ENCODE measurements at places on chromosomes 7 and 10.

- peak; percentile 97 for DNase-seq
Measured at GRCh38 chr7:100489824-100490223, 6.1 kb downstream of the NYAP1 start.

DNA sequence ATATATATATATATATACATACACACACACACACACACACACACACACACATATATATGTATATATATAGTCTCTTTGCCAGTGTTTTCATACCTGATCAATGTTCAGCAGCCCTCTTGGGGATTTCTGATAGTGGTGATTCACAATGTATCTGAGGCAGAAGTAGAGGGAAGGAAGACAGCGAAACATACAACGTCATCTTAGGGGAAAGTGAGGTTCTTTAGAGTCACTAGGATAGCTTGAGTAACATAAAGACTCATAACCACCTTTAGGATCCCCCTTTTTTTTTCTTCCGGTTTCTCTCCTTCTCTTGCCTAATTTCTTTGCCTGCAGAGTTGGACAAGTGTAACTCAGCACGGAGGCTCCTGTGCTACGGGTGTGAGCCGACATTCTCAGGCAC, 56.6 kb downstream of the PODXL start:
- no peak for DNase-seq

DNA sequence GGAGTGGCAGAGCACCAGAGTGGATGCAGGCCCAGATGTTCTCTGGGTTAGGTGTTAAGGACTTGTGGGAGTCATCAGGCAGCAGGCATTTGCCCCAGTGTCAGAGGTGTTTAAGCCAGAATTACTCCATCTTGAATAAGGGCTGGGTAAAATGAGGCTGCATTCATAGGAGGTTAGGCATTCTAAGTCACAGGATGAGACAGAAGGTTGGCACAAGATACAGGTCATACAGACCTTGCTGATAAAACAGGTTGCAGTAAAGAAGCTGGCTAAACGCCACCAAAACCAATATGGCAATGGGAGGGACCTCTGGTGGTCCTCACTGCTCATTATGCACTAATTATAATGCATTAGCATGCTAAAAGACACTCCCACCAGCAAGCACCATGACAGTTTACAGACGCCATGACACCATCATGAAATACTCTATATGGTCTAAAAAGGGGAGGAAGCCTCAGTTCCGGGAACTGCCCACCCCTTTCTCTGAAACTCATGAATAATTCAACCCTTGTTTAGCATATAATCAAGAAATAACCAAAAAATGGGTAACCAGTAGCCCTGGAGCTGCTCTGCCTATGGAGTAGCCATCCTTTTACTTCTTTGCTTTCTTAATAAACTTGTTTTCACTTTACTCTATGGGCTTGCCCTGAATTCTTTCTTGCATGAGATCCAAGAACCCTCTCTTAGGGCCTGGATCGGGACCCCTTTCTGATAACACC, 882 bp upstream of the LRRC61 start:
- no peak for DNase-seq

- DNase-seq = no peak
Measured at GRCh38 chr7:78905436-78905835, 548.0 kb downstream of the MAGI2 start.

GRCh38 chr10:86292462-86293395, 73.9 kb downstream of the GRID1 start:
- DNase-seq = no peak

GRCh38 chr7:3217166-3217565, 83.9 kb upstream of the SDK1 start:
- DNase-seq = peak; percentile 75

DNA sequence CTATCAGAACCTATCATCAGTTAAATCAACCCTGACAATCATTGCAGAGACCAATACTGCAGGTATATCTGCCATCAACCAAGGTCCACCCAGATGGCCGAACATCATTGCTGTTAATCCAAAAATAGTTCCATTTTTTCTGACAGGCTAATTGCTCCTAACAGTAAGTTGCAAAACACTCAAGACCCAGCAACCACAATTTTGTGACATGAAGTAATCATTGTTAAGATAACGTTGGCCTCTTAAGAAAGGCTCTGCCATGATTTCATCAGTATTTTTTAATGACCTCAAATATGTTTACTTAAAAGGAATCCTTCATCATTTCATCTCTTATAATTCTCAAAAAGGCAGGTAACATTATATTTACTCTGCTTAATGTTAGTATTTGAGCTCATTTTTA, 553.4 kb upstream of the POM121L12 start:
- peak; percentile 14 for DNase-seq

DNA sequence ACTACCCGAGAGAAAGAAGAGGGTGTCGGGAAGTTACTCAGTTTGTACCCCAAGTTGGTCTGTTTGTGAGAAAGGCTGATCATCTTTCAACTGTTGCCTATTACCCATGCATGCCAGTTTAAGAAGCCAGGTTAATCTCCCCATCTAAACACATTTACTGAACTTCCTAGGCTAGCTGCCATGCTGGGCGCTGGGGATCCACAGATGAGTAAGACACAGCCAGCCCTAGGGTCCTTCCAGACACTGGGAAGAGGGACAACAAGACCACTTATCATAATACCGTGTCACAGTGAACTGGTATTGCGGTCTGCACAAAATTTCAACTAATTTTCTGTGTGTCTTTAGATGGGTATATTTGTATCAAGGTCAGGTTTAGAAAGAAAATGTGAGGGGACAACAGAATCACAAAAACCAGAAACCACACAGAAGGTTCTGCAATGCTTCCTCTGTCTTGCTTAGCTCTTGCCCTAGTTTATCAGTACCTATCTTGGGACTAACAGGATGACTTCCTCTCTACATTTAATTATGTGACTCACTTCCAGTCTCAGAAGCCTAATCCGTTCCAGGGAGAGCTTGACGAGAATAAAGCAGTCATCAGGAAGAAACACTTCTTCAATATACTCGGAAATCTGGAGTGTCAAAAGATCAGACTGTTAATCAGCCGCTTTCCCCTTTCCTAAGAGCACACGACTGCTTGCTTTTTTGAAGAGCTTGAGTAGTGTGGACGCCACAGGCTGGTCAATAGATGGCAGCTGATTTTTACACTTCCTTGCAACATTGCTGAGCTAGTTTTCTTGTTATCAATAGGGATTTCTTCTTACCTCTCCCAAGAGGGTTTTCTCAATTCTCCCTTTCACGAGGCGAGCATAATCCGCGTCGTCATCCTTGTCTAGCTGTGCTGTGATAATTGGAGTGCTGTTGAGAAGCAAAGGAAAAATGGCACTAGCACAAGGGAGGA, 45.7 kb downstream of the POLR3A start:
- peak; percentile 17 for DNase-seq

DNA sequence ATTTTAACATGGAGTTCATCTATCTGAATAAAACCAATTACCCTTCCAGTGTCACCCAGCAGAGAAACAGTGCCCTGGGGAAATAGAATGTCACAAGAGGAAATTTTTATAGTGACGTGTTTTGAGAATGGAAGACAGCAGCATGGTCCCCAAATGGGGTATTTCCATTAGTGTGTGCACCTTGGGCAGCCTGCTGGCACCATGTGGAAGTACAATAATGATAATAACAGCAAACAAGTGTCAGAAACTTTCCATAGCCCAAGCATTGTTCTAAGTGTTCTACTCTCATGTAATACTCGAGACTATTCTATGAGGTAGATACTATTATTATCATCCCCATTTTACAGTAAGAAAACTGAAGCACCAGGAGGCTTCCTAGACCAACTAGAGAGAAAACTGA, 2.2 kb upstream of the PDE1C start:
- DNase-seq = no peak

DNA sequence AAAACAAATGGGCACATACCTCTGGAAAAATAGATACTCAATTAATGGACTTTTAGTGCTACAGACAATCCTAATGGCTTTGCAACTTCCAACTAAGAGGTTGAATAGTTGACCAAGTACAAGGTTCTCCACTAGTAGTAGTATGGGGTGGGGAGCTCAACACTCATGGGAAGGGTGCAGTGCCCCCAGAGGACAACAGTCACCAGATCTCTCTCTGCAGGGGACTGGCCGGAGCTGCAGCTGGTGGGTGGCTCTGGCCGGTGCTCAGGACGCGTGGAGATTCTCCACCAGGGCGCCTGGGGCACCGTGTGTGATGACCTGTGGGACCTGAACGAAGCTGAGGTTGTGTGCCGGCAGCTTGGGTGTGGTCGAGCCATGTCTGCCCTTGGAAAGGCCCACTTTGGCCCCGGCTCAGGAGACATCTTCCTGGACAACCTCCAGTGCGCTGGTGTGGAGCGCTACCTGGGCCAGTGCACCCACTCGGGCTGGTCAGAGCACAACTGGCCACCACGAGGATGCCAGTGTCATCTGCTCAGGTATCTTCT, 68.1 kb downstream of the CUZD1 start:
- DNase-seq = no peak

GRCh38 chr10:32050177-32050576, 6.0 kb downstream of the KIF5B start:
- no peak for DNase-seq

DNA sequence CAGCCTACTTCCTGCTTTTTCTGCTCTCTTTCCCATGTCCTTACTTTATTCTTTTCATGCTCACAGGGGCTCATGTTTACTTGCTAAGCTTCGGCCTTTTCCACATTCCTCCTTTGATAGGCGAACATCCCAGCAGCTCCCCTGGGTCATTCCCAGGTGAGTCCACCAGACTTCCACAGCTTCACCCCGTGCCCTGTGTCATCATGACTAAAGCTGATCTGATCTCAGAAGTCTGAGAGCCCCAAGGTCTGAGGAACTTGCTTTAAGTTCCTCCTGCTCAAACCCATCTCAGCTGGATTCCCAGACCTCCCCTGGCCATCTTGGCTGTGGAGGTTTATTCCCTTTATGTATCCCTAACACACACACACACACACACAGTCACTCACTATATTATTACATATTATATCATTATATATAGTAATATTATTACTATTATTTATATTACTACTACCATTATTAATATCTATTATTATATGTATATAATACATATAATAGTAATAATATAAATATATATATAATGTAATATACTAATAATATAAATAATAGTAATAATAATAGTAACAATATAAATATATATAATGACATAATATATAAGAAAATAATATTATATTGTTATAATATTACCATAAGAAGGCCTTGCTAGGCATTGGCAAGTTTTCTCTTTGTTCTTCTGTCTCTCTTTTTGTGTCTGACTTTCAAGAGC, 295.9 kb downstream of the PTEN start:
- no peak for DNase-seq

GRCh38 chr10:89303161-89303560, 1.3 kb downstream of the IFIT2 start:
- no peak for DNase-seq

DNA sequence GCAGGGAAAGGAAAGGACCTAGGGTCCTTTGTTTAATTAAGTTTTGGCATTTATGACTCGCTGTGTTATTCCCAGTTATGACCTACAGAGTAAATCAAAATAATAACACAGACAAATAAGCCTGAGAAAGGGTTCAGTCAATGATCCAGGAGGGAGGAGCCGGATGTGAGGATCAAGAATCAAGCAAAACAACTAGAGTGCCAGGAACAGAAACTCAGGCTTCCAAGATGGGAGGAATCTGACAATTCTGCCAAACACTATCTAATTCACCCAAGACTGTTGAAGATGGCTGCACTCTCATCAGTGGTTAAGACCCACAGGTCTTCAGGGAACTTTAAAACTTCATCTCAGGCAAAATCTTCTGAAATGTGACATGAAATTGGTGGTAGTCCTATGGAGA, 50.3 kb upstream of the PIP4K2A start:
- DNase-seq = no peak

DNA sequence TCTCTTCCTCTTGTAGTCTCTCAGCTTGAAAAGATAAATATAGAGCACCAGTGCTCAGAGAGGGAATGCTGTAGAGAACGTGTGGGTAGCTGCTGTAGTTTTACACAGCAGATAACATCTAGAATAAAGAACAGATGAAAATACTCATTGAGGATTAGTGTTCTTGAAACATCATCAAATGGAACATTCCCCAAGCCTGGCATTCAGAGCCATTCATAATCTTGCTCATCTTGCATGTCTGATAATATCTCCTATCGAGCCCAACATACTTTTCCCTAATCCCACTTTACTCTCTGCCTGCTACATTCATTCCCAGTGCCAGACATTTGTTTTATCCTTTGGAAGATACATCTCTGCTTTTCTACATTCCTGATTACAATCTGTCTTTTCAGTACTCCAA, 35.2 kb downstream of the MCU start:
- peak; percentile 30 for DNase-seq

- no peak for DNase-seq
Measured at GRCh38 chr7:109354000-109354399, 784.3 kb downstream of the DNAJB9 start.

DNA sequence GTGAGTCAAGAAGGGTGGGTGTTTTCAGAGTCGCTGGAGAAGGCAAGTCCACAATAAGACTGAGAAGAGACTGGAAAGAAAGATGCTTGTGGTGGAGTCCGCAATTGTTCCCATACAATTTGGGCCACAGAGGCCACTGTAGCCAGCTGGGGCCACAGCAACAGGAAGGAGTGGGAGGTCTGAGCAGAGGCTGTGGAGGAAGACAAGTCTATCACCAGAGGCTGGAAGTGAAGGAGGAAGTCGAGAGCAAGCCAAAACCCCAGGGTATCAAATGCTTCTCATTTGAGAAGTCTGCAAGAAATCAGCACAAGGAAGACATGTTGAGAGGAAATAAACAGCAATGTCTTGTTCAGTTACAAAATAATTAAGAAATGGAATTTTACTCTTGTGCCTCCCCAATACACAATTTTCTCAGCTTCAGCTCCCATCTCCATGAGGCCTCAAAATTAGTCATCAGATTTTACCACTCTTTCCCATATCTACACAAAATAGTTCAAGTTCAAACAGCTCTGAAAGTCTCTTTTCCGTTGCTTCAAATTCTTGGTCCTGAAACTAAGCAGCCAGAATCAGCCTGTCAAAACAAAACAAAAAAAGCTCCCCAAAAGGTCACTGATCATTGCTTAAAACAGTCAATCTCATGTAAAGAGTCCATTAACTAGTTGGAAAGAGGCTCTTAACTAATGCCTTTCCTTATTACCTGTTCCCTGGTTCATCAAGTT, 31.6 kb downstream of the SLC16A12 start:
- no peak for DNase-seq

GRCh38 chr7:135209225-135209834, 2.0 kb downstream of the WDR91 start:
- no peak for DNase-seq

DNA sequence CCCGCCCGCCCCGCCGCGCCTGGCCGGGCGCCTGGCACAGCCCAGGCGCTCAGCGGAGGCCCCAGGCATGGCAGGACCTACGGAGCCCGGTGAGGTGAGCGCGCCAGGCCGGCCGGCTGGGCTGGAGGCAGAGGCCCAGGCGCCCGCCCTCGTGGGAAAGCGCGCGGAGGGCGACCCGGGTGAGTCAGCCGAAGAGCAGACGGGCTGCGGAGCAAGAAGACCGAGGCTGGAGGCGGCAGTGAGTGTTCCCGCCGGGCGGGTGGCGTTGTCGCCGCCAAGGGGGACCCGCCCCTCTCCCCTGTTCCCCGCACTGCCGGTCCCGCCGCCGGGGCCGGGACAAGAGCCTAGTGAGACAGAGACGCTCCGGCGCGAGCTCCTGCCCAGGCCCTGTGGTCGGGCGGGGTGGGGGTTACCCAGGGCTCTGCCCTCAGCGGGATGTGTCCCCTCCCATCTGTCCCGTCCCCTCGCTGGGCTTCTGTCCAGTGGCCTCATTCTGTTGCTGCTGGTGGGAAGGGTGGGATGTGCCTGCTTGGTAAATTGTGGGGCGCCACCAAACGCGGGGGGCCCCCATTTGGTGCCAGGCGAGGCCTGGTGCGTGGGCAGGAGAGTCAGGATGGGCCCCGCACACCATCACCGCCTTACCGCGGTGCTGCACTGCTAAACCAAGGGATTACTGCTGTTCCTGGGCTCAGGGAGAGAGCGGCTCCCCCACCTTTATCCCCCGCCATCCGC, 17.0 kb upstream of the NODAL start:
- peak; percentile 82 for DNase-seq

Measured in fibroblast of lung (primary cell).